Amniotic epithelial cell (primary cell): ENCODE measurements at places on chromosomes 7 and 10.

- DNase-seq = no peak
Observed at GRCh38 chr10:64505501-64505900, 984.3 kb downstream of the REEP3 start.

DNA sequence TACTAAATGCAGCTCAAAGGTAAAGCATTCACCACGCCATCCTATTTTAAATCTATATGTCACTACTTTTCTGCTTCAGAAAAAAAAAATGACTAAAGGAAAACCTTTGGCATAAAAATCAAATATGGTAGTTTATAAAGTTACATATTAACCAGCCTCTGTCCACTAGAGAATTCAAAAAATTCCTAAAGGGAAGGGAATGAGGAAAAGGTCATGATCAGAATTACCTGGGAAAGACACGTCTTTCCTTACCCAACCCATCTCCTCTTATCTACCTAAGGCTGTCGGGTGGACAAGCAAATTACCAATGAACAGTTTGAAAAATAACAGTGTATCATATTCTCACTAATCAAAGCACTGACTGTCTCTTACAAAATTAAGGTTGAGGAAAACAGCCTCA lies 100.7 kb upstream of the TMEM106B start:
- no peak for DNase-seq

- DNase-seq = no peak
Observed at GRCh38 chr7:119374436-119374835, 898.5 kb upstream of the KCND2 start.

- peak; percentile 75 for DNase-seq
Observed at GRCh38 chr7:134720091-134720935, 59.1 kb upstream of the CALD1 start.

- no peak for DNase-seq
Observed at GRCh38 chr10:105195831-105196230, 554.7 kb downstream of the SORCS3 start.

GRCh38 chr10:124172181-124172916 lies 79.0 kb upstream of the CHST15 start:
- no peak for DNase-seq

DNA sequence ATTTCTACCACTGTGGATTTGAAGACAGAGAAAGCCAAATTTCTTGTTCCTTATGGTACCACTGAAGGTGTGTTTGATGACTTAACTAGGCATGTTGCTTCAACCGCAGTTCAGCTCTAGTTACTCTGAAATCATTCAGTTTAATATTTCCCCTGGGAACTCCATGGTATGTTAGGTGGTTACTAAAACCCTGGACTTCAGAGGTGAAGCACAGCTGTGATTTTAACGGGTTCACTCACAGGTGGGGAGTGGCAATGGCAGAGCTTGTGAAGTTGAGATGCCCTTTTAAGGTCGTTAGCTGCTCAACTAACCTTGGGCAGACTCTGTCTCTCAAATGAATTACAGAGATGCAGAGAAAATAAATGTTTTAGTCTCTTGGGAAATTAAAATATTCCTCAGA lies 163.6 kb upstream of the PHYHIPL start:
- no peak for DNase-seq

DNA sequence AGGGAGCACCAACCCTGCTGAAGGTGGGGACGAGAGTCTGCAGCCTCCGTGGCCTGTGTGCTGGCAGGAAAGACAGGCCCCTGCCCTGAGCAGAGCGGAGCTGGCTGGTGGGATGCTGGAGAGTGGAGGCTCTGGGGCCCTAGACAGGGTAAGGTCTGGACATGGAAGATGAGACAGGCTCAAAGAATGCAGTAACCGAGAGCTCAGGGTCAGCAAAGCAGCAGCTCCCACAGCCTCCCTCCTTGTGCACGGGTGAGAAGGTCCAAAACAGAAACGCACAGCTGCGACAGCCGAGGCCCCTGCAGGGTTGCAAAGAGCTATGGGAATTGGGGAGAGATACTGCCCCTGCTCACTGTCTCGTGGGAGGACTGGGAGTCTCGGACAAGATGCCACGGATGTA lies 80.5 kb downstream of the TNS3 start:
- peak; percentile 92 for DNase-seq

- DNase-seq = peak; percentile 61
Observed at GRCh38 chr10:97531401-97531986, 32.8 kb downstream of the UBTD1 start.

- no peak for DNase-seq
Observed at GRCh38 chr10:122348512-122348911, 26.0 kb upstream of the PLEKHA1 start.

GRCh38 chr7:47669178-47669891 lies 87.4 kb upstream of the TNS3 start:
- peak; percentile 86 for DNase-seq

- DNase-seq = peak; percentile 49
Observed at GRCh38 chr10:99530108-99531025, 2.4 kb upstream of the NKX2-3 start.

- DNase-seq = peak; percentile 64
Observed at GRCh38 chr10:102616066-102616770, 28.1 kb upstream of the TRIM8 start.
